Pancreas (tissue), 10 donors: ENCODE measurements at places on chromosomes 5 and 9.

- H3K27ac ChIP-seq: no peak overlapping the region
- no peak overlapping the region for H3K4me3 ChIP-seq
- no peaks in the 10 kb centered on the region for H3K4me1 ChIP-seq
- peak; percentile 16 for DNase-seq
- H3K27me3 ChIP-seq: no peaks in the 10 kb centered on the region
- H3K36me3 ChIP-seq: no peaks in the 10 kb centered on the region
Measured at GRCh38 chr9:13110766-13111417, 168.6 kb downstream of the MPDZ start.

- no peak overlapping the region for H3K4me3 ChIP-seq
- H3K4me1 ChIP-seq: no peaks in the 10 kb centered on the region
- no peak overlapping the region for H3K27ac ChIP-seq
Measured at GRCh38 chr5:171826132-171826531, 40.5 kb downstream of the SMIM23 start.

DNA sequence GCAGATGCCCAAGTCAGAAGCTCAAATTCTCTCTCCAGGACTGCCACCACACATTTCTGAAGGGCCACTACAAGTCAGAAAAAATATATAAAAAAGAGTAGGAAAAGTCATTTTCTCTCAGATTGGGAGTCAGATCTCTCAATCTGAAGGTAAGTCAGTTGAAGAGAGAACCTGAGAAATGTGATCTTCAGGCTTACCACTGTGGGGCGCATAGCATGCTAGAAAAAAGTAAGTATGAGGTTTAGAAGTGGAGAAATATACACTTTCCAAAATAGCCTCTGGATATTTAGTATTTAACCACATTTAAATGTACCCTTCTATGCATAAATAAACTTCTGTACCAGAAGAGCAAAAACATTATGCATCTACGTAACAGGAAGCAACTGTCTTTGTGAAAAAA is 800.7 kb upstream of the CTNND2 start:
- H3K4me1 ChIP-seq: no peaks in the 10 kb centered on the region
- DNase-seq: no peak
- H3K4me3 ChIP-seq: no peak overlapping the region
- no peaks in the 10 kb centered on the region for H3K36me3 ChIP-seq
- H3K27me3 ChIP-seq: no peaks in the 10 kb centered on the region

GRCh38 chr5:81302596-81302995 is 1.2 kb downstream of the ZCCHC9 start:
- H3K4me1 ChIP-seq: peaks cover 19% of the 10 kb centered on the region
- no peak for DNase-seq
- H3K27me3 ChIP-seq: no peaks in the 10 kb centered on the region
- H3K27ac ChIP-seq: no peak overlapping the region

GRCh38 chr9:126809068-126809467 is 4.2 kb downstream of the ZBTB43 start:
- no peak overlapping the region for H3K4me3 ChIP-seq
- no peaks in the 10 kb centered on the region for H3K27me3 ChIP-seq

DNA sequence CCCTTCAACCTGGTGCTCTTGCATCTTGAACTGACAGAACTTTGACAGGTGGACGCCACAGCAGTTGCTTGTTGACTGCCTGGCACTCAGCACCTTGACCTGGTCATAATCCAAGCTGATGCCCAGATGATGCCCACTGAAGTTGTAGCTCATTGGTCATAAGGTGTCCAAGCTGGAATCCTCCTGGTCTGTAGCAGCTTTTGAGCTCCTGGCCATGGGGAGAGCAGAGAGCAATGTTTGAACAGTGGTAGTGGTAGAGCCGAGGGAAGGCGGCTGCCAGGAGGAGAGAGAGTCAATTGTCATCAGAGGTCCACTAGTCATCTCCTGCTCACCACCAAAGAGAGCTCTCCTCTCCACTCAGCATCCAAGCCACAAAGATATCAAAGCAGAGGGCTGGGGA is 23.3 kb downstream of the CSF2 start:
- no peaks in the 10 kb centered on the region for H3K36me3 ChIP-seq
- no peak overlapping the region for H3K4me3 ChIP-seq
- no peak for DNase-seq
- no peak overlapping the region for H3K27ac ChIP-seq

DNA sequence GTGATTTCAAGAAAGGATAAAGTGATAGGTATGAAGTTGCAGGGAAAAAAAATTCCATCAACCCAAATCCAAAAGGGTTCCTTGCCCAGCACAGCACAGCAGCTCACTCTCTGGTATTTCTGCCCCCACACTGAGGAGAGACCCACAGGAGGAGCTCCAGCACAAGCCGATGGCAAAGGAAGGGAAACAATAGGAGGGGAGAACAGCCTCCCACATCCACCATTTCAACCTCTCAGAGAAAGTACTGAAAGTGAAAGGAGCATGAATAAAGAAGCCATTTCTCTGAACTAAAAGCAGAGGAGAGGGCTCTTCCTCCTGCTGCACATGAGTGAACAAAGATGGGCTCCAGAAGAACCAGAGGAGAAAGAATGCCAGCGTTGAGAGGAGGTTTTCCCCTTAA is 54.9 kb upstream of the ZSWIM6 start:
- no peaks in the 10 kb centered on the region for H3K27me3 ChIP-seq
- no peak for DNase-seq
- no peaks in the 10 kb centered on the region for H3K36me3 ChIP-seq
- no peak overlapping the region for H3K4me3 ChIP-seq

DNA sequence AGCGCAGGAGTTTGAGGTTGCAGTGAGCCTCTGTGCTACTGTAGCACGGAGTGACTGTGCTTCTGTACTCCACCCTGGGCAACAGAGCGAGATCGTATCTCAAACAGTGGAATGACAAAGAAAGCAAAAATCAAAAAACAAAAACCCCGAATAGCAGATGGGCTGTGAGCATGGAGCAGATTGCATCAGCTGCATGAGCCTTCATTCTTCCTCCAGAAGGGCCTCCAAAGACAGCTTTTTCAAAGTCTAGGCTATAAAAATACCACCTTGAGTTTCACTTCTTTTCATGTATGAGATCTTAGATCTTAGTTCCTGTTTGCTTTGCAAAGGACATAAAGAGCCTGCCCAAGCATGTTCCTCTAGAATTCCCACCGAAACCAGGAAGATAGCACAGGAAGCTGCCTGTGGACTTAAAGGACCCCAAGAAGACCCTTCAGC is 15.0 kb upstream of the HSPB3 start:
- no peaks in the 10 kb centered on the region for H3K4me1 ChIP-seq
- no peak overlapping the region for H3K27ac ChIP-seq
- no peaks in the 10 kb centered on the region for H3K36me3 ChIP-seq
- no peak for DNase-seq

GRCh38 chr9:110255463-110256379 is 586 bp downstream of the TXN start:
- H3K27ac ChIP-seq: peak overlapping the region; percentile 80
- H3K36me3 ChIP-seq: no peaks in the 10 kb centered on the region

- H3K36me3 ChIP-seq: no peaks in the 10 kb centered on the region
- no peak for DNase-seq
- no peaks in the 10 kb centered on the region for H3K27me3 ChIP-seq
- no peak overlapping the region for H3K4me3 ChIP-seq
- no peak overlapping the region for H3K27ac ChIP-seq
Measured at GRCh38 chr9:132531195-132531594, 51.2 kb upstream of the BARHL1 start.

GRCh38 chr5:13510616-13511015 is 433.9 kb downstream of the DNAH5 start:
- H3K36me3 ChIP-seq: no peaks in the 10 kb centered on the region
- no peak overlapping the region for H3K27ac ChIP-seq
- H3K4me1 ChIP-seq: no peaks in the 10 kb centered on the region
- no peak overlapping the region for H3K4me3 ChIP-seq
- no peak for DNase-seq

GRCh38 chr5:51838459-51838858 is 455.2 kb downstream of the ISL1 start:
- no peak overlapping the region for H3K4me3 ChIP-seq
- no peaks in the 10 kb centered on the region for H3K27me3 ChIP-seq
- H3K27ac ChIP-seq: no peak overlapping the region
- no peak for DNase-seq

DNA sequence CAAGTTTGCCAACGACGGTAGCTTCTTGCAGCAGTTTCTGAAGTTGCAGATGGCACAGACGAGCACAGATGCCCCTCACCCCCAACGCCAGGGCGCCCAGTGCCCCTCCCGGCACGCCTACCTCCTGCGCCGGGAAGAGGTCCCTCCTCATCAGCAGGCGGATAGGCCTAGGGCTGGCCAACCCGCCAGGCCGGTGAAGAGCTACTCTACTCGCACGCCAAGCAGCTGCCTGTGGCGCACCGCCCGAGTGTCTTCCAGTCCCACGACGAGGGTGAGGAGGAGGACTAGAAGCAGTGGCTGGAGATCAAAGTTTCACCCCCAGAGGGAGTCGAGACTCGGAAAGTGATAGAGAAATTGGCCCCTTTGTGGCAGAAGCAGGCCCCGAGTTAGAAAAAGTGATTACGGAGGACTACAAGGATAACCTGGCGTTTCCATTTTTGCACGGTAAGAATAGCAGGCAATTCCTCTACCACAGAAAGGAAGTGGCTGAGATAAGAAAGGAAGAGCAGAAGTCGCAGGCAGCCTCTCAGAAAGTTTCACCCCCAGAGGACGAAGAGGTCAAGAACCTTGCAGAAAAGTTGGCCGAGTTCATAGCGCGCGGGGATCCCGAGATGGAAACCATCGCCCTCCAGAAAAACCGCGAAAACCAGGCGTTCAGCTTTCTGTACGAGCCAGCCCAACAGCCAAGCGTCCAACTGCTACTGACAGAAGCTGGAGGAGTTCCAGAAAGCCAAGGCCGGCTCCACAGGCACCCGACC is 170.4 kb downstream of the HINT1 start:
- no peaks in the 10 kb centered on the region for H3K4me1 ChIP-seq
- H3K27me3 ChIP-seq: no peaks in the 10 kb centered on the region
- no peak overlapping the region for H3K4me3 ChIP-seq
- no peak overlapping the region for H3K27ac ChIP-seq
- H3K36me3 ChIP-seq: no peaks in the 10 kb centered on the region
- DNase-seq: no peak

DNA sequence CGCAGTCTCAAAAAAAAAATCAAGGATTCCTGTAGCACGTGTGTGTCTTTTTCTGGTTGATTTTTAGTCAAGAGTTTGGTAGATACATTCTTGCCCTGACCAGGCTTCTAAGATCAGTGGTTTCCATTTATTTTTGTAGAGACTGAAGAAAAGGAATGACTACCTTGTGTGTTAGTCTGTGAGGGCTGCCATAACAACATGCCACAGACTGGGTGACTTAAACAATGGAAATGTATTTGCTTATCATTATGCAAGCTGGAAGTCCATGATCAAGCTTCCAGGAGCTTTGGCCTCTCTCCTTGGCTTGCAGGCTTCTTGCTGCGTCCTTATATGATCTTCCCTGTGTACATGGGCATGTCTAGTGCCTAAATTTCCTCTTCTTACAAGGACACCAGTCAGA is 127.0 kb downstream of the CCDC192 start:
- DNase-seq: no peak
- no peak overlapping the region for H3K27ac ChIP-seq
- no peaks in the 10 kb centered on the region for H3K36me3 ChIP-seq
- no peak overlapping the region for H3K4me3 ChIP-seq
- no peaks in the 10 kb centered on the region for H3K4me1 ChIP-seq
- no peaks in the 10 kb centered on the region for H3K27me3 ChIP-seq

DNA sequence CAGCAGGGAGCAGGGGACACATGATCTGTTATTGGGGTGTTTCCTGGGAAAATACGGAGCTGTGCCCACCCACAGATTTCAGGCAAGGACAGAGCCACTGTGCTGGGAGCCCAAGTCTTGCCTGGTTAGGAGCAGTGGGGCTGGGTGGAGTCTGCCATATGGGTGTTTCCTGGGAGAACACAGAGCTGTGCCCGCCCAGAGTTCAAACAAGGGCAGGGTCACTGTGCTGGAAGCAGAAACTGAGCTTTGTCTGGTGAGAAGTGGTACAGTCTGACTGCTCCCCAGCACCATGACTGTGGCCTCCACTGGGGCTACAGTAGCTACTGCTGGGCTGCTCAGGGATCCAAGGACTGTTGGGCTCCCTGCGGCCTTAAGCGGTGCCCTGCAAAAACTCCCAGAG is 135.5 kb downstream of the MCTP1 start:
- no peaks in the 10 kb centered on the region for H3K36me3 ChIP-seq
- DNase-seq: no peak
- no peaks in the 10 kb centered on the region for H3K27me3 ChIP-seq
- H3K4me3 ChIP-seq: no peak overlapping the region
- H3K27ac ChIP-seq: no peak overlapping the region

DNA sequence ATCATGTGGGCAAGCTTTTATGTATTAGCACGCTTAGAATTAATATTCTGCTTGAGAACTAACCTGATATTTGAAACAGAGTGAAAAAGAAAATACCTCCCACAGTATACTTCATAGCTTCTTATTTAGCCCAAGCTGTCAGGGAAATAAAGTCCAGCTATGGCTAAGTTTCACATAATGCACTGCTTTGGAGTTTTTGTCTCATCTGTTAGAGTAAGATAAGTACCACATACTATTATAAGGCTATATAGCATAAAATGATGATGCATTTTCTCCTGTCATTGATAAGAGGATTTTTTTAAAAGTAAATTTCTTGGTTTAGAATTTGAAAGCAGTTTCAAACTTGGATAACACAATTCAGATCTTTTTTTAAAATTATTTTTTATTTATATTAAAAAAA is 2.4 kb upstream of the ANKDD1B start:
- H3K4me3 ChIP-seq: no peak overlapping the region
- H3K36me3 ChIP-seq: no peaks in the 10 kb centered on the region
- H3K27me3 ChIP-seq: no peaks in the 10 kb centered on the region
- no peak for DNase-seq

DNA sequence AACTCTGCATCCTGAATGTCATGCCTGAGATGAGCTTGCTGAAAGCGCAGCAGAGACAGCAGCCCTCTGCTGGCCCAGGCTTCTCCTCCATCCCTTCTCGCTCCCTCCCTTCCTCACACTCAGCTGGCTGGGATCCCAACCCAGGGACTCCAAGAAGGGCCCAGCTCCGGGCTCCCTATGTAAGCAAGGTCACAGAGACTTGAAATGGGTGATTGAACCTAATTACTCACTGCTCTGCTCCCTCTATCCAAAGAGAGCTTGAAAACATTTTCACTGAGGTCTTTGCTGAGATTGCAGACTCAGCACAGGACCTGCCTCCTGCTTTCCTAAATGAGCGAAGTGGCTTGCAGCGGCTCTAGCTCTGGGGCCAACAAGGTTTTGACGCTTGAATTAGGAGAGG is 42.8 kb downstream of the RAPGEF1 start:
- DNase-seq: no peak
- H3K4me3 ChIP-seq: no peak overlapping the region
- H3K27me3 ChIP-seq: no peaks in the 10 kb centered on the region
- peaks cover 15% of the 10 kb centered on the region for H3K4me1 ChIP-seq
- no peaks in the 10 kb centered on the region for H3K36me3 ChIP-seq
- H3K27ac ChIP-seq: no peak overlapping the region

DNA sequence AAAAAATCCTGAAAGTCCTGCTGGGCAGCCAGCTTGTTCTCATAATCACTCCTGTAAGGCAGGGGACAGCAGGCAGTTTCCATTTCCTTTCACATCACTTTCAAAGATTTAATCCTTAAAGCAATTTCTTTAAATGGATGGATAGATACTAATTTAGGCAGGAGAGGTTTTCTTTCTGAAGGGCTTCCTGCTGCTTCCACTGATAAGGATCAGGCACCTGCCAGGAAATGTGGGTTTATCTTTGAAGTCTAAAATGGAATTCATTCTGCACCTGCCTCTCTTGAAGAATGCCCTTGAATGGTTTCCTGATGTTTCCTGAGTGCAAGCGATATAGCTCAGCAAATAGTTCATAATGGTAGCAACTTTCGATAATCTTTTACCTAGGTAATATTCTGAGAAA is 64.5 kb downstream of the STARD4 start:
- no peak overlapping the region for H3K4me3 ChIP-seq
- DNase-seq: no peak
- H3K4me1 ChIP-seq: no peaks in the 10 kb centered on the region

- DNase-seq: peak; percentile 83
- H3K4me3 ChIP-seq: no peak overlapping the region
- H3K27ac ChIP-seq: peak overlapping the region; percentile 80
- H3K4me1 ChIP-seq: peaks cover 24% of the 10 kb centered on the region
- no peaks in the 10 kb centered on the region for H3K36me3 ChIP-seq
Measured at GRCh38 chr9:136341042-136341655, 13.8 kb downstream of the GPSM1 start.
